Transverse colon (tissue), 4 donors: ENCODE measurements at places on chromosomes 3 and 15. TPM values are rescaled to one million over a fixed set of nuclear protein-coding genes. Genes with fewer than 3 reads are reported as not detected.

DNA sequence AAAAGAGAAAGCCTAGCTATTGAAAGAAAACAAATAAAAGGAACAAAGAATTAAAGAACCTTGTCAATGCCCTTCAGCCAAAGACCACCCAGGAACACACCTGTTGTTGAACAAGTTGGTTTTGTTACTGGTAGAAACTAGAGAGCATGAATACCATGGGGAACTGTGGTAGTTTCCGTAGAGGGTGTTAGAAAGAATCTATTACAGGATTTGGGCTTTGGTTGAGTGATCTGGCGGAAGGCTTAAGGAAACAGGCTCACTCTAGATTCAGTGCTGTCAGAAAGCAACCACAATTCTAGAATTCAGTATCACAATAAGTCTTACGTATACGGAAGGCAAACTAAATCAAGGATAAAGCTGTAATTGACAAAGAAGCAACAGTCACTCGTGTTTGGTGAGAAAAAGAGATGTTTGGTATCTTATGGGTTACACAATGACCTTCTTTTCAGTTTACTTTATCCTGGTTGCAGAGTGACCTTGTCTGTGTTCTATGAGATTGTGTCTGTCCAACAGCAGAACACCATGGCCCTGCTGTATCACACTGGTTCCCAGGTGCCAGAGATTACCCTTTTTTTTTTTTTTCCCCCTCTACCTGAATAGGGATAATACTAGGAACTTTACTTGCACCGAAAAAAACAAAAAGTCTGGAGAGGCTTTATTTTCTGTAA is 265.9 kb downstream of the SHQ1 start:
- no peak for DNase-seq

DNA sequence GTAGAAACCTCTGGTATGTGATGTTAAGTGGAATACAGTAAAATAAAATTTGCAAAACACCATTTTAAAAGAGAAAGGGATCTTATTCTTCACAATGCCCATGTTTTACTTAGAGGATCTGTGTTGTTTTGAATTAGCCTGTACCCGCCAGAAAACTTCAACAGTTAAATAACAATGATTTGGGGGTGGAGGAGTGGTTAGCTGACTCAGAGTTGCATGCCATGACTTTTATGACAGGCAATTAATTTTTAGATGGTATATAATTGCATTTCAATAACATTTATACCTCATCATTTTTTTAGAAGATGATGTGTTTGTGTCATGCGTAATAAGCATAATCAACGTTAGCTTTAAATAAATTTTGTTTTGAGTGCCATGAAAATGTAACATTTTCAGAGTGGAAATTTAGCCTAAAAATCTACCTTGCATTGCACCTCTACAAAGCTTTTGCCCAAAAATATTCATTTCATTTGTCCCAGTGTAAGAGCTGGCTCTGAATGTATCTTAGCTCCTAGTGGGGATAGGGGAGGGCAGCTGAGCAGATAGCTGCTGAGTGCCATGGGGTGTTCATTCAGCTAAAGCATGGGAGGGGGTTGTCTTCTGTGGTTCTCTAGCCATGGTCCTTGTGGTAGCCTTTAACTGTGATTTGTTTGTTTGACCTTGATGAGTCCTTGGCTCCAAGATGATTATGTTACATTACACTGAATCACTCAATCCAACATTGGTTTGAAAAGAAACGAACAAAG is 379.8 kb downstream of the LPP start:
- no peak for DNase-seq

The C3orf62 gene
- total RNA-seq, result 13.5 TPM

The DHX30 gene
- total RNA-seq, result 31.0 TPM

DNA sequence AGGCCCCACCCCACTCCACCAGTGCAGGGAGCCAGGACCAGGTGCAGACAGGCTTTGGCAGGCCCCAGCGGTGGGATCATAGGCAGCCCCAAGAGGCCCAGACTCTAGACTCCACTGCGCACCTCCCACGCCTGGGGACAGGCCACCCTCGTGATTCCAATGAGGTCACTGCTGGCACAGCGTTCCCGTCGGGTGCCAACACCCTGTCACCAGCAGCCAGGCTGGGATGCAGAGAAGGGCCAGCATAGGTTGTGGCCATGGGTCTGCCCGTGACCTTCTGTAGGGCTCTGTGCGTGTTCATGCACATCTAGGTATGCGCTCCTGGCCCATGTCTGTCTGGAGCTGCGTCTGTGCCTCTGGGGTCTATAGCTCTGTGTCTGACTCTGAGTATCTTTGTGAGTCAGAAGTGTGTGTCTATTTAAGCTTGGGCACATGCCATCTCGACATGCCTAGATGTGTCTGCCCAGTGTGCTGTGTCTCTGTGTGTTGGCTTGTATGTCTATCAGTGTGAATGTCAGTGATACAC is 13.0 kb downstream of the VIPR1 start:
- DNase-seq, result peak; percentile 78

DNA sequence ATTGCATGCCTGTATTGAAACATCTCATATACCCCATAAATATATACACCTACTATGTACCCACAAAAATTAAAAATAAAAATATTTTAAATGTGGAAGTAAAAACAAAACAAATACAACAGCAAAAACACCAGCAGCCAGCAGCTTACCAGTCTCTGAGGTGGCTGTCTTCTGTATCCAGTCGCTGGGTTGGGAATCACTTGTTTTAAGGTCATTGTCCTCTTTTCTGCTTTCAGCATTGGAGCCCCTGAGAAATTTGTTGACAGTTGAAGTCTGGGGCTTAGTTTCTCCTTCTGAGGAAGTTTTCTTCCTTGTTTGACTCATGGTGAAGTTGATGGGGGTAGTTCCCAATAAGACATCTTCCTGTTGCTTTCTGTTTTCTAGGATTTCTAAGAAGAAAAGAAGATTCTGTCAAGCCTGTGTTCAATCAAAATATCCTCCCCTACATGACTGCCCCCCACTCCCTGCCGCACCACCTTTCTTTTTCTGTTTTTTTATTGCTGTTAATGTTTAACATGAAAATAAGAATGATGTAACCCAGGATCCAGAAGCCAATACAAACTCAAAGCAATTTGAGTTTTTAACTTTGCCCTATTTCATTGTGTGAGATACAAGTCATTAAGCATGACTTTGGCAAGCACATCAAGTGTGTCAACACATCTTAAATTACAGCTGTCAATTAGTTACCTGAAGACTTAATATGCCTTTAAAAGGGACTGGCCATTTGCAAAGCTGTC is at the start of gene LRRC31:
LRRC31 (minus strand) TSS at position 452 of the 737 bp plus-strand sequence; CDS start at position 324, 128 bp downstream.
- no peak for DNase-seq

- no peak for DNase-seq
Observed at GRCh38 chr15:80162059-80162554, 9.3 kb downstream of the FAH start.

The MASP1 gene
- 19.0 TPM for total RNA-seq

- DNase-seq, result no peak
Observed at GRCh38 chr3:13496879-13497278, 16.8 kb downstream of the HDAC11 start.
